Endothelial cell (in vitro differentiated cells): ENCODE measurements at places on chromosomes 2 and 18. TPM values are rescaled to one million over a fixed set of nuclear protein-coding genes. Genes with fewer than 3 reads are reported as not detected.

DNA sequence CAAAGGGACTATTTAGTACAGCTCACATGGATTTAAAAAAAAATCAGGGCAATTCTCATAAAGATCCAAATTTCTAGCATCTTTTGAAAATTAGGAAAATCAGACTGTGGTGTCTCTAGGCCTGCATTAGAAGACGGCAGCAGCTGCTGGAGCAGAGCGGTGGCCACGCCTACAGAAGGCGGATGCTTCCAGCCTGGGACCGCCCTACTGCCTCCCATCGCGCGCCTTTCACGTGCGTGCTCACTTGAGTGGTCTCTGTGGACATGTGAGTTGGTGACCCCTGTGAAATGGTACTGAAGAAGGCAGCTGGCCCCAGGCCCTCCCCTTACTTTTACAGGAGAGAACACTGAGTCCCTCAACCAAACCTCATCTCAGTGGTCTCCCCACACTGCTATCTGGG lies 15.2 kb upstream of the ZFP36L2 start:
- DNase-seq = no peak

- DNase-seq = no peak
Observed at GRCh38 chr2:148530350-148530749, 114.2 kb upstream of the EPC2 start.

PPP1R1C gene
- 0.97 TPM for total RNA-seq

STAM2 gene
- 22.9 TPM for total RNA-seq

GRCh38 chr2:224381521-224382279 lies 20.2 kb downstream of the FAM124B start:
- no peak for DNase-seq

DNA sequence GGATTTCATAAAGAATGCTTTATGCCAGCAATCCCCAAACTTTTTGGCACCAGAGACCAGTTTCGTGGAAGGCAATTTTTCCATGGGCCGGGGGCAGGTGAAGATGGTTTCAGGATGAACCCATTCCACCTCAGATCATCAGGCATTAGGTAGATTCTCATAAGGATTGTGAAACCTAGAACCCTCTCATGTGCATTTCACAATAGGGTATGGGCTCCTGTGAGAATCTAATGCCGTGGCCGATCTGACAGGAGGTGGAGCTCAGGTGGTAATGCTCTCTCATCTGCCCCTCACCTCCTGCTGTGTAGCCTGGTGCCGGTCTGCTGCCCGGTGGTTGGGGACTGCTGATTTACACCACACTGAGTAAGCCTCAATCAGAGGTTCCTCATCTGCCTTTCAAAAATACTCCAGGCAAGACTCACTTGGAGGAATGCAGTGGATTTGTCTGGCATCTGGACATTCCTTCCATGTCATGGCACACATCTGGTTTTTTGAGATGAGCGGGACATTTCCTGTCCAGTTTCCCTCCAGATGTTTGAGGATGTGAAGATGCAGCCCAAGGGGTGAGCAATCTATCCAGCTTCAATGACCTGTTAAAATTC lies 185.8 kb downstream of the VAPA start:
- no peak for DNase-seq

- no peak for DNase-seq
Observed at GRCh38 chr2:159798376-159798725, 343 bp upstream of the CD302 start.
